ENCODE measurements at places on chromosomes 1 and 21.

- no peak for DNase-seq
- H3K27me3 ChIP-seq, result peaks cover 7% of the 10 kb centered on the region
- H3K4me1 ChIP-seq, result no peaks in the 10 kb centered on the region
Measured at GRCh38 chr21:39630191-39630591, 17.5 kb downstream of the B3GALT5 start.

DNA sequence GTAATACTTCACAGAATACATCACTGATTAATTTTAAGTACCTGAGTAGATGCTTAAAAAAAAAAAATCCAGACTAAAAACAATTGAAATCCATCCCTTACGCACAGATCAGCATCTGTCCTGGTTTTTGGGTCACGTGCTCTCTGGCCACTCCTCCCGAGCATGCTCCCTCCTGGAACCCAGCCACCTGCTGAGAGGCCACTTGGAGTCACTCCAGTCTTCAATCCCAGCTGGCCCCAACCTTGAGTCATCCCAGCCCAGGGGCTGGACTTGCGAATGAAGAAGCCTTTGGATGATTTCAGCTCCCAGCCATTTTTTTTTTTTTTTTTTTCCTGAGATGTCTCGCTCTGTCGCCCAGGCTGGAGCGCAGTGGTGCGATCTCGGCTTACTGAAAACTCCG is 8.9 kb downstream of the MAP1LC3C start:
- H3K4me1 ChIP-seq, result no peaks in the 10 kb centered on the region
- no peak overlapping the region for H3K27ac ChIP-seq
- H3K4me3 ChIP-seq, result no peak overlapping the region
- DNase-seq, result no peak
- H3K27me3 ChIP-seq, result peaks cover 7% of the 10 kb centered on the region

DNA sequence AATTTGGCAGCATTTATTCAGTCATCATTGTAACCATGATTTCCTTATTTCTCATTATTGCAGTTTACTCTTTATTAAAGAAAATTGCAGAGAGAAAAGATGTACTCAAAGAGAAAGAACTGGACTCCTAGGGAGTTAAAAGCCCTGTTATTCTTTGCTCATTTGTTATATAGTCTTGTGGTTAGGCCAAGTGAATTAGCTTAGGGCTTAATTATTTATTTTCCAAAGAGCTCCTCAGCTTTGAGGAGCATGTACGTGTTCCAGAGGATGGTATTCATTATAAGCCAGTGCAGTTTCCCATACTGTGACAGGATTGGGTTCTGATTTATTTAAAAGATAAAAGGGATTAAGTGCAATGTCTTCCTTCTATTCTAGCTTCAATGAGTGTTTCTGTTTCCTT is 86.4 kb downstream of the GPR161 start:
- H3K36me3 ChIP-seq, result peaks cover 5% of the 10 kb centered on the region
- no peaks in the 10 kb centered on the region for H3K4me1 ChIP-seq
- DNase-seq, result no peak
- H3K27ac ChIP-seq, result no peak overlapping the region

- H3K27ac ChIP-seq, result no peak overlapping the region
- DNase-seq, result no peak
- peaks cover 3% of the 10 kb centered on the region for H3K27me3 ChIP-seq
Measured at GRCh38 chr1:166601650-166602278, 237.5 kb upstream of the POGK start.

DNA sequence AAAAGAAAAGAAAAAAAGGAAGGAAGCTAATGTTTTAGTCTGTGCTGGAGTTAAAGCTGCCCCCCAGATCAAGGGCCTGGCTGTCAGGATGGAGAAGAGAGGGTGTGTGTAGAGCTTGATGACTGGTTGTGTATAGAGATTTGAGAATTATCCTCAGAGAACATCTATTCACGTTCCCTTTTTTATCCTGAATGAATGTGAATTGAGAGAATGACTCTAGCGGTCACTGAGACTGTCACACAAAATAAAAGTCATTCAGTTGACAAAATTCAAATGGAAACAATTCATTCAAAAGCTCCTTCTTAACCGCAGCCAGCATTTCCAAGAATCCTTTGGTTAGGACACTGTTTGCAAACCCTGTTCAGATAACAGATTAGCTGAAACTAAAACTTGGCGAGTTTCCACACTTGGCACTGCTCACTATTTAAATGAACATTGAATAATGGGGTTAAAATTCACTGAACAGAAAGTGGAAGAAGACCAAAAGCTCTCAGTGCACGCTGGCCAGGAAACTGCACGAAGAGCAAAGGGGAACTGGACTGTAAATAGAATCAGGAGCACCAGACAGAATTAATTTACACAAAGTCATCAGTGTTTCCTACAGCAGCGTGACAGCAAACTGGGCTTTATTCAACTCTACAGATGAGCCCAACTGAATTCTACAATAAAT is 13.6 kb upstream of the FAM89A start:
- peaks cover 8% of the 10 kb centered on the region for H3K27me3 ChIP-seq
- no peak for DNase-seq
- H3K4me3 ChIP-seq, result peak overlapping the region; percentile 7
- peak overlapping the region; percentile 61 for H3K27ac ChIP-seq

- peaks cover 90% of the 10 kb centered on the region for H3K4me1 ChIP-seq
- no peaks in the 10 kb centered on the region for H3K27me3 ChIP-seq
- no peak for DNase-seq
- peak overlapping the region; percentile 9 for H3K4me3 ChIP-seq
- H3K36me3 ChIP-seq, result peaks cover 69% of the 10 kb centered on the region
Measured at GRCh38 chr1:110890474-110891196, 17.7 kb downstream of the CD53 start.

- H3K4me3 ChIP-seq, result no peak overlapping the region
- DNase-seq, result no peak
- H3K27ac ChIP-seq, result no peak overlapping the region
- H3K36me3 ChIP-seq, result no peaks in the 10 kb centered on the region
- H3K4me1 ChIP-seq, result no peaks in the 10 kb centered on the region
Measured at GRCh38 chr1:175043824-175044223, 20.6 kb upstream of the MRPS14 start.

- no peaks in the 10 kb centered on the region for H3K27me3 ChIP-seq
- DNase-seq, result no peak
- H3K36me3 ChIP-seq, result peaks cover 30% of the 10 kb centered on the region
- H3K4me1 ChIP-seq, result peaks cover 67% of the 10 kb centered on the region
- peak overlapping the region; percentile 98 for H3K27ac ChIP-seq
- peak overlapping the region; percentile 98 for H3K4me3 ChIP-seq
Measured at GRCh38 chr1:114756009-114756892, 1.5 kb downstream of the CSDE1 start.

DNA sequence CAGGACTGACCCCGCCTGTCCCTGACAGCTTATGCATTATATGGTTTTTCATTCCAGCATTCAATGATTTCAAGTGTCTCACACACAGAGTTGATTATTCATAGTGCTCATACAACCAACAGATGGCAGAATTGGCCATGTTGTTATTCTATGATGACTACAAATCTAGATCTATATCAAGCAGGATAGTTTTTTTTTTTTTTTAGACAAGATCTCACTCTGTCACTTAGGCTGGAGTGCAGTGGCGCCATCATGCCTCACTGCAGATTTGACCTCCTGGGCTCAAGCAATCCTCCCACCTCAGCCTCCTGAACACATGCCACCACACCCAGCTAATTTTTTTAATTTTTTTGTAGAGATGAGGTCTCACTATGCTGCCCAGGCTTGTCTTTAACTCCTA is 40.1 kb upstream of the LRRC8D start:
- no peaks in the 10 kb centered on the region for H3K27me3 ChIP-seq
- peak overlapping the region; percentile 57 for H3K4me3 ChIP-seq
- peak overlapping the region; percentile 99 for H3K27ac ChIP-seq
- DNase-seq, result peak; percentile 34
- H3K4me1 ChIP-seq, result peaks cover 60% of the 10 kb centered on the region

DNA sequence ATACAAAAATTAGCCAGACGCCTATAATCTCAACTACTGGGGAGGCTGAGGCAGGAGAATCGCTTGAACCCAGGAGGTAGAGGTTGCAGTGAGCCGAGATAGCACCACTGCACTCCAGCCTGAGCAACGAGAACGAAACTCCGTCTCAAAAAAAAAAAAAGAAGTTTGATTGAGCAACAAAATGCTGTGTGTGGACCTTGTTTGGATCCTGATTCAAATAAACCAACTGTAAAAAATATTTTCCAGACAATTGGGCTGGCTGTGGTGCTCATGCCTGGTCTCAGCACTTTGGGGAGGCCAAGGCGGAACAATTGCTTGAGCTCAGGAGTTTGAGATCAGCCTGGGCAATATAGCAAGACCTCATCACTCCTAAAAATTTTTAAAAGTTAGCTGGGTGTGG is 16.8 kb downstream of the PTAFR start:
- no peaks in the 10 kb centered on the region for H3K4me1 ChIP-seq
- no peaks in the 10 kb centered on the region for H3K36me3 ChIP-seq
- DNase-seq, result no peak
- H3K27ac ChIP-seq, result no peak overlapping the region

- no peak overlapping the region for H3K27ac ChIP-seq
- H3K4me1 ChIP-seq, result no peaks in the 10 kb centered on the region
- H3K4me3 ChIP-seq, result no peak overlapping the region
Measured at GRCh38 chr1:30085811-30086770, 637.3 kb downstream of the MATN1 start.

GRCh38 chr21:34072145-34073031 is 990 bp upstream of the MRPS6 start:
- DNase-seq, result peak; percentile 24
- H3K4me3 ChIP-seq, result peak overlapping the region; percentile 71

- H3K27ac ChIP-seq, result no peak overlapping the region
- H3K27me3 ChIP-seq, result no peaks in the 10 kb centered on the region
- H3K36me3 ChIP-seq, result no peaks in the 10 kb centered on the region
- H3K4me3 ChIP-seq, result no peak overlapping the region
- no peak for DNase-seq
Measured at GRCh38 chr1:60745484-60745883, 336.9 kb upstream of the NFIA start.

DNA sequence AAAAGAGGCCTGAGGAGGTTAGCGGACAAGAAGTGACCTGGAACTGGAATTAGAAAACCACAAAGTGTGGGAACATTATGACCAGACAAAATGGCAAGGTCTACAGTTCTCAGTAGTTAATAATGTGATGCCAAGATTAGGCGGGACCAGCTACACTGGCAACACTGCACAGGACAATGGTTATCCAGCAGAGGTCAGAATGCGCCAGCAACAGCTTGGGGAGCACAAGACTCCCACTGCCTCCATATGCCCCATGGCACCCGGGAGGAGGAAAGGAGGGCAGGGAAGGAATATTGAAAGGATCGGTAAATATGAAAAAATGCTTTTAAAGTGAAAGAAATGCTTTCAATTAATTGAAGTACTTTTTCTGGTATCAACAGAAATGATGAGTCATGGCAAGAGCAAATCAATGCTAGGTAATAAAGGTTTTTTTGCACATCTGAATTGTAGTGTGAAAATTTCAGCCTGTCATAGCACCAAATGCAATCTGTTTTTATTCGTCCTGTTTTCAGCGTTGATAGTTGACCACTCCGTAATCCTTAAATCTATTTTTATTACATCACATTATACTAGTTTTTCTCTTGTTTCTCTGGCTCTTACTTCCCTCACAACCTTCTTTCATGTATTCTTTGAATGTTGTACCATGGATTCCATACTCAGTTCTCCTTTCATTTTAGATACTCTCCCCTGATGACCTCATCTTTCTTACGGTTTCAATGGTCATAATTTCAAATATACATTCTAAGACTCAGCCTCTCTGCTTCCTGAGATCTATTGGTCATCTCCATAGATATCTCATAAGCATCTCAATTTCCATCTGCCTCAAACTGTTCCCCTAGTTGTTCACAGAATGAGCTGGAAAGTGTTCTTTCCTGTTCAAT is 30.7 kb downstream of the VCAM1 start:
- DNase-seq, result no peak
- H3K4me1 ChIP-seq, result peaks cover 2% of the 10 kb centered on the region
- no peaks in the 10 kb centered on the region for H3K36me3 ChIP-seq
- H3K4me3 ChIP-seq, result no peak overlapping the region

GRCh38 chr1:234609691-234610042 is 311 bp downstream of the IRF2BP2 start:
- H3K27me3 ChIP-seq, result peaks cover 6% of the 10 kb centered on the region
- H3K4me3 ChIP-seq, result peak overlapping the region; percentile 92
- H3K27ac ChIP-seq, result peak overlapping the region; percentile 99
- H3K36me3 ChIP-seq, result peaks cover 39% of the 10 kb centered on the region
- H3K4me1 ChIP-seq, result peaks cover 59% of the 10 kb centered on the region

DNA sequence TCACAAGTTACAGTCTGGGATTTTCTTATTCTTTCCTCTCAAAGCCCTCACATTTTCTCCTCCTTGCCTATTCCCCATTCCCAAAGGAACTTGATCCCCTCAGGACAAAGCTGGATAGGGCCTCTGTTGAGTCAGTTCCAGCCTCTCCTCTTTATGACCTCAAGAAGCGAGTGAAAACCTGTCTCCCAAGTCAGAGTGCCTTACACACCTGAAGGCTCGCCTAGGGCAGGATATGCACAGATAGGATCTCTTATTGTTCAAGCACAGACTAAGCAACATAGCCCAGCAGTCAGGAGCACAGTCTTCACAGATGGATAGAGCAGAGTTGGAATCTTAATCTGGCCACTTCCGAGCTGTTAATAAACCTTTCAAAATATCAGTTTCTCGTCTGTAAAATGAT is 60.8 kb upstream of the PRRC2C start:
- H3K4me1 ChIP-seq, result peaks cover 12% of the 10 kb centered on the region
- H3K4me3 ChIP-seq, result no peak overlapping the region
- H3K27me3 ChIP-seq, result no peaks in the 10 kb centered on the region
- DNase-seq, result no peak

GRCh38 chr1:47708658-47709018 is 270.8 kb downstream of the FOXD2 start:
- peaks cover 8% of the 10 kb centered on the region for H3K4me1 ChIP-seq
- DNase-seq, result no peak
- H3K36me3 ChIP-seq, result no peaks in the 10 kb centered on the region
- no peak overlapping the region for H3K4me3 ChIP-seq
- no peak overlapping the region for H3K27ac ChIP-seq

DNA sequence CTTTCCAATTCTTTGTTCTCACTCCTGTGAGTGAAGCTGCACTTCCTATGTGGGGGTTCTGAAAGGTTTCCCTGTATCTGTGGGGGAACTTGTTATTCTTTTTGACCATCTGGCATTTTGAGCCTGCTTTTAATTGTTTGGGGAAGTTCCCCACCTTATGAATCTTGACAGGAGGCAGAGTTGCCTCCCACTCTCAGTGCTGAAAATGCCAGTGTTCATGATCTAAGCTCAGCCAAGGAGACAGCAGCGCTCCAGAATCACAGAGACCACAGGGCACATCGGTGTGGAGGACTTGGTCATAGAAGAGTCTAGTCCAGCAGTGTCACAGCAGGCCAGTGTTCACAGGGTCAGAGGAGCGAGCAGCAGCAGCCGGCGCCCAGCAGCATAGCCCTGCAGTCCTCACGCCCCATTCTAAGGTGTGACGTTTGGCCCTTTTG is 63.8 kb upstream of the PRDX6 start:
- H3K27me3 ChIP-seq, result no peaks in the 10 kb centered on the region
- DNase-seq, result no peak
- H3K4me3 ChIP-seq, result no peak overlapping the region
- H3K4me1 ChIP-seq, result peaks cover 83% of the 10 kb centered on the region
- peaks cover 3% of the 10 kb centered on the region for H3K36me3 ChIP-seq

GRCh38 chr1:229980009-229980408 is 87.0 kb upstream of the GALNT2 start:
- no peak for DNase-seq
- H3K27ac ChIP-seq, result no peak overlapping the region
- peaks cover 13% of the 10 kb centered on the region for H3K27me3 ChIP-seq
- peaks cover 3% of the 10 kb centered on the region for H3K36me3 ChIP-seq
- no peak overlapping the region for H3K4me3 ChIP-seq
